ENCODE measurements at places on chromosomes 6 and 20. TPM values are rescaled to one million over a fixed set of nuclear protein-coding genes. Genes with fewer than 3 reads are reported as not detected.

DNA sequence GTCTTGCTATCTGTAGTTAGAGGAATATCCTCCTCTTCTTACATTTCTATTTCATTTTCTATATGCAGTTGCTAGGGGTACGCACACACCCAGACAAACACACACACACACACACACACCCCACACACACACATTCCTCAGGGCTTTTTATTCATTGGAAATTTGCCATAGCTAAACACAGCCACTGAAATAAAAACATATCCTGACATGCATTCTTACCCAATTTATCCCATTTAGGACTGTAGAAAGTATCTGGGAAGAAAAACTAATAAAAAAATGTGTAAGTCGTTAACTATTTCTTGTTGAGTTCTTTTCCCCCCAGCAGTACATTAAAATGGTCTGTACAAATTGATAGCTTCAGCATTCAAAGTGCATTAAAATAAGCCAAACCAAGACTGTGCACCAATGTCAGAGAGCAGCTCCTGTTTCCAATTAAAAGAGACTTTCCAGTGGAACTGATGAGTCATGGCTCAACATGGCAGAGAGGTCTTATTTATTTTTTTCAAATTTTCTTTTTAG is 357.9 kb upstream of the AGPAT4 start:
- no peak for DNase-seq

RBPJL gene
- polyA plus RNA-seq: not detected

ACOT8 gene
- 18.7 TPM for polyA plus RNA-seq

MTFR2 gene
- 3.7 TPM for polyA plus RNA-seq

FAM83D gene
- 15.8 TPM for polyA plus RNA-seq

CYP39A1 gene
- polyA plus RNA-seq: 9.3 TPM

ZBP1 gene
- not detected for polyA plus RNA-seq
